Germinal center (tissue), 1 donor: ENCODE measurements at places on chromosomes 6 and 20.
A peak's percentile ranks its signal among the peaks of the same experiment; 100 is the strongest.

GRCh38 chr20:51412333-51412871, 130.1 kb downstream of the NFATC2 start:
- no peak for DNase-seq

DNA sequence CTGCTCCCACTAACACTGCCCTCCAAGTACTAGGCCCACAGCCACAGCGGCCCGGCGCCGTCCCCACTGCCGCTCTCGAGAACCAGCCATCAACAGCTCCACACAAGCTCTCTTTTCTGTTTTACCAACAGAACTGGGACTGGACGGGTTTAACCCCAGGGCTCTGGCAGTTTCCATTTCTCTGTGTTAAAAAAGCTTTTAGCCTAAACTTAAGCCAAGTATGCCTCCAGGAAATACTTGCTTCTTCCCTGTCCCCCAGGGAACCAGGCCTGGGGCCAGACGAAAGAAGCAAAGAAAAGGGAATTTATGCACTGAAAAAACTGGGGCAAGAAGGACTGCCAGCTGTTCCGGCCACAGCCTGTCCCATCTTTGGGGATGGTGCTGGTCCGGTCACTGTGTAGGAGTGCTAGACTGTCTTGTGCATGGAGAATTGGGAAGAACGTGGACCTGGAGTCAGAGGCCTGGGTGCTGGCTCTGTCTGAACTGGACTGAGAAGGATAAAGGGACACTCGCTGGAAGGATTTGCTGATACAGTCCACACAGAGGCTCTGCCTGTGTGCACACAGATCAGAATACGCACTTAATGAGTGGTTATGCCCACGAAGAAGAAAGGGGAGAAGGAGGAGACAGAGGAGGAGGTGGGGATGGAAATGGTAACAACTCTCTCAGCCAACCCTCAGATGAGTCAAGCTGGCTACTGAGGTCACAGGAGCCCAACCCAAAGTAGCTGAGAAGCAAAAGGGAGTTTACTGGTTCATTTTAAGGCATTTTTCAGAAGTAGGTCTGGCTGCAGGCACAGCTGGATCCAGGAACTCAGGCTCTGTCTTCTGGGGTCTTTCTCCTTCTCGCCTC, 254.4 kb upstream of the PMEPA1 start:
- no peak for DNase-seq

DNA sequence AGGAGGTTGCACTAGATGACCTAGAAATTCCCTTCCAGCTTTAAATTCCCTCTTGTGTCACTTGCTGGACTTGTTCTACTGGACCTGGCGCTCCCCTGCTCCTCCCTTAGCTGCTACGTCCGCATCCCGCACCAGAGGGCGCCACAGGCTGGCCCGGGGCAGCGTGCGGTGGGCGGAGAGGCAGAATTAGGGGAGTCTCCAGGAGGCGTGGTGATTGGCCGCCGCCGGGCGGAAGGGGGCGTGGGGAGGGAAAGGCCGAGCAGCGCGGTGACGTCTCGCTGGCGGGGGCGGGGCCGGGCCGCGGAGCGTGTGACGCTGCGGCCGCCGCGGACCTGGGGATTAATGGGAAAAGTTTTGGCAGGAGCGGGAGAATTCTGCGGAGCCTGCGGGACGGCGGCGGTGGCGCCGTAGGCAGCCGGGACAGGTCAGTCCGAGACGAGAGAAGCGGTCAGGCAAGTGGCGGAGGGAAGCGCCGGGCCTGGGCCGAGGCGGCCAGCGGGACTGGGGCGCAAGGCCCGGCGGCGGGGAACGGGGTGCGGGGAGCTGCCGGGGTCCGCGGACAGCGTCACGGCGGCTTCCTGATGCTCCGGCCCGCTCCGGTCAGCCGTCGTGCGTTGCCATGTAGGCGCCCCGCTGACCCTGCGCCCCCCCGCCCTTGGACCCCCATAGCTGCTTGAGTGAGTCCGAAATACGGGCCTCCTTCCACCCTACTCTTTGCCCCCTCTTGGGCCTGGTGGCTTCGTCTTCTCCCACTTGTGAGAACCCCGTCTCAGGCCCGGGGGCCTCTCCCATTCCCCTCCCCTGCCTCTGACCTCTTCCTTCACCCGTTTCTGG, at the start of gene PPARD:
TSS of gene PPARD (plus strand) at position 301 of the 834 bp plus-strand sequence. CDS start 68,530 bp downstream, outside the sequence.
- DNase-seq = peak; percentile 99

DNA sequence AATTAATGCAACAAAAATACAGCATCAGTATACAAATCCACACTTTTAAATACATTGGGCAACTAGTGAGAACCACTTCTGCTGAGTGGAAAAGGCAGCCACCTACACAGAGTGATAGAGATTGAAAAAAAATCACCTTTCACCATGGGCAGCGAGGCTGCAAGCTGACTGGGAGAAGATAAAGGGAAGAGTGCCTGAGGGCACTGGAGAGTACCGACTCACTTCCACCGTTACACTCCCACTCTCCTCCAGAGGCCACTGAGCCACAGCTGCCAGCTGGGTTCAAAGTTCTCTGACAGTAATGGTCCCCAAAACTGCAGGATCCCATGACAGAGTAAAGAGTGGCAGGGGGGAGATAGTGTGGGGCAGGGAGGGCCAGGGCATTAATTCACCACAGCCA, 24.1 kb downstream of the PXT1 start:
- DNase-seq = no peak

GRCh38 chr6:23659125-23659524, 466.9 kb upstream of the NRSN1 start:
- DNase-seq = no peak

GRCh38 chr6:156650896-156651390, 126.2 kb upstream of the ARID1B start:
- DNase-seq = no peak

DNA sequence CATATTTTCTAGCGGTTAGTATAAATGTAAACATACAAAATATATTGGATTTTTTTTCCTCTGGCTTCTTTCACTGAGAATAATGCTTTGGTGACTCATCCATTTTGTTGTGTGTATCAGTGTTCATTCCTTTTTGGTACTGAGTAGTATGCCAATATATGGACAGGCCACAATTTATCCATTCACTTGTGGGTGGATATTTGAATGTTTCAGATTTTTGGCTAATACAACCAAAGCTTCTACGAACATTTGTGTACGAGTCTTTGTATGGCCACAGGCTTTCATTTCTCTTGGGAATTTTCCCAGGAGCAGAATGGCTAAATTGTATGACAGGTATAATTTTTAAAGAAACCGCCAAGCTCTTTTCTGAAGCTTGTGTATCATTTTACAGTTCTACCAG, 677.5 kb downstream of the HDGFL1 start:
- DNase-seq = no peak

DNA sequence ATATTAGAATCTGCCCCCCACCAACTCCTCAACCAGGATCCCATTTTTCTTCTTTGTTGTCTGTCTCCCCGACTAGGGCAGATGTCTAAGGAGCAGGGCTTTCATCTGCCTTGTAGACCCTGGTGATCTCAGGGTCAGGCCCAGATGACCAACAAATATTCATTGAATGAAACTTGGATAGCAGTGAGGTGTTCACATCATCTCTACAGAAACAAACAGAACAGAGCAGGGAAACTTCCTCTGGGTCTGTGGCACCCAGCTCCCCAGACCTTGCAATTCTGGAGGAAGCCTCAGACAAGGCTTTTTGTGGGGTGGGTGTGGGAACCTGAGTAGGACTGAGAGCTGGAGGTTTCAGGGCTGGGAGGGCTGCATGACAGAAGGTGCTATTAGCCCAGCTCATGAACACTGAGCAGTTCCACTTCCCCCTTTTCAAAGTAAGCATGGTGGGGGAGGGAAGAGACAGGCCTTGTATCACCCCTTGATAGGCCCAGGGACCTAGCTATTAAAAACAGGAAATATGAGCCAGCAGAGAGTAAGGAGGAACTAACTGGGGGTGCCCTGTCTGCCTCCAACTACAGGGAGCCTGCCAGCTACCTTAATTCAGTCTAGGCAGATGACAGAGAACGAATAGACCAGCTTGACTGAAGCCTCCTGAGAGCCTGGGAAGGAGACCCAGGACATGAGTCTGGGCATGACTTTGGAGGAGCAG, 37.3 kb upstream of the TOP1 start:
- peak; percentile 91 for DNase-seq

DNA sequence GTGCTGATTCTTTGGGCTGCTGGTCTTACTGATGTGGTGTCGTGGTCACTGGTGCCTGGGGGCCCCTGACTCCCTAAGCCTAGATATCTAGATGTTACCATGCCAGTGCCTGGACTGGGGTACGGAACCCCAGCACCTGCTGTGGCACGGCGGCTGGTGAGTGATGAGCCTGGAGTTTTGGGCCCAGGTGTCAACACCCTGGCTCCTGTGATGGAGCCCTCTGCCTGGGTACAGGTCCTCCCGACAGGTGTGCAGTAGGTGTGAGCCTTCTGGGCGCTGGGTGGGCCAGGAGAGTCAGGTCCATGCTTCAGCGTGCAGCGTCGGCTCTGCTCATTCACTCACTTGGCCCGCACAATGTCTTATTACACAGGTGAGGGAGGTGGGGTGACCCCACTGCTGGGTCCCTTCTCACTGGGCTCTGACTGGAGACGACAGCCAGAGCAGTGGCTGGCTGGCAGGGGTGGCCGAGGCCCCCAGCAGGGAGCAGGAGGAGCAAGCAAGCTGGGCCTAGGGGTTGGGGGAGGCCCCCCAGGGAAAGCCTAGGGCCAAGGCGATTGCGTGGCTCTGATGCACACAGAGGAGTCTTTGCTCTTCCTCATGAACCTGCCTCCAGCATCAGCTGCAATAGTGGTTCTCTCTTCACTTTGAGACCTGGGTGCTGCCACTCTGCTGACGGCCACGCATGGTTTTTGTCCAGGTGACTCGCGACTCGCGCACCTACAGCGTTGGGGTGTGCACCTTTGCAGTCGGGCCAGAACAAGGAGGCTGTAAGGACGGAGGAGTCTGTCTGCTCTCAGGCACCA, 42.5 kb upstream of the SLC22A1 start:
- no peak for DNase-seq
